Umbilical cord (tissue), 2 donors: ENCODE measurements at places on chromosomes 4 and X. TPM values are rescaled to one million over a fixed set of nuclear protein-coding genes. Genes with fewer than 3 reads are reported as not detected.
A peak's percentile ranks its signal among the peaks of the same experiment; 100 is the strongest.

DNA sequence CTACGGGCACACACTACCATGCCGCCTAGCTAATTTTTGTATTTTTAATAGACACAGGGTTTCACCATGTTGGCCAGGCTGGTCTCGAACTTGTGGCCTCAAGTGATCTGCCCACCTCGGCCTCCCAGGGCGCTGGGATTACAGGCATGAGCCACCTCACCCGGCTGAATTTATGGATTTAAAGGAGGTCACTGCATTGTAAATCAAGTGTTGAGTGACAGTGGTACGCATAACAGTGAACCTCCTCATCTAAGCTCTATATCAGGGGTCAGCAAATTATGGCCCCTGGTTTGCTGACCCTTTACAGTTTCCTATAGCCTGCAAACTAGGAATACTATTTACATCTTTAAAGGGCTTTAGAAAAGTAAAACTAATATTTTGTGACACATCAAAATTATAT lies 2.6 kb upstream of the UXT start:
- DNase-seq: no peak

- no peak for DNase-seq
Observed at GRCh38 chr4:123259676-123260646, 136.6 kb upstream of the SPRY1 start.

DNA sequence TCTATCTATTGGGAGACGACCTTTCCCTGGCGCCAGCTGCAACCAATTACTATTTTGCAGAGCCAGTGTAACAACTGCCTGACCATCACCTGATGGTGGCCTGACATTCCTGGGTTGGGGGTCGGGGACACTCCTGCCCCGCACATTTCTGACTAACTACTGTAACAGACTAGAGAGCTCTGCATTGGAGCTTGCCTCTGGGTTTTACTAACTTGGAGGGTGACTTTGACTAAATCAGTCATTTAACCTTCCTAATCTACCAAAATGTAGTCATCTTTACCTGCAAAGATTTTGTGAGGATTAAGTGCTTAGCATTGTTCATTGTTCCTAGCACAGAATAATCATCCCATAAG lies 37.5 kb upstream of the ABCG2 start:
- no peak for DNase-seq

GRCh38 chr4:141142423-141142822 lies 9.2 kb upstream of the RNF150 start:
- DNase-seq: no peak

GRCh38 chrX:103883533-103883932 lies 51.5 kb upstream of the RAB9B start:
- DNase-seq: peak; percentile 4

- DNase-seq: peak; percentile 72
Observed at GRCh38 chr4:158033416-158034120, 139.3 kb downstream of the GASK1B start.

DNA sequence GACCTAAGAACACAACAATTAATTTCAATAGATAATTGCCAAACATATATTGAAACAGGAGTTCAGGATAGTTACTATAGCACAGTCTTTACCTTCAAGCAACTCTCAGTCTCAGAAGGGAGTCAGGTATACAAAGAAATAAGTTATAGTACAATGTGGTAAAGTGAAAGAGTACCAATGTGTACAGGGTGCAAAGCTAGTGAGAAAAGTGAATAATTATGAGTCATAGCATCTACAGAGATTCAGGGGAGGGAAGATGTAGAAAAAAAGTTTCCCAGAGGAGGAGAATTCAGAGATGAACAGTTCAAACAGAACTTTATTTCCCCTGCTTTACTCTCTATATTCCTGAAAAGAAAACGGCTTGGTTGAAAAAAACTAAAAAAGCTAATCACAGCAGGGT lies 22.7 kb upstream of the DKK2 start:
- peak; percentile 7 for DNase-seq

DNA sequence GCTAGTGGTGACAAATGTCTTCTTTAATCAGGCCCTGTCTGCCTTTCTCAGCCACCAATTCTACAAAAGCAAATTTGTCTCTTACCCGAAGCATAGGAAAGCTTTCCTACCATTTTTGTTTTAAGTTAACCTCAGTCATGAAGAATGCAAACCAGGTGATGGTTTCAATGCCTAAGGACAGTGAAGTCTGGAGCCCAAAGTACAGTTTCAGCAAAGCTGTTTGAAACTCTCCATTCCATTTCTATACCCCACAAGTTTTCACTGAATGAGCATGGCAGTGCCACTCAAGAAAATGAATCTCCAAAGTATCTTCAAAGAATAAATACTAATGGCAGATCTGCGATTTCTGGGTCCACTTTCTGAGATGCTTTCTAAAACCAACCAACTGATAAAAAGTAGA lies 23.9 kb downstream of the SRD5A3 start:
- no peak for DNase-seq

DNA sequence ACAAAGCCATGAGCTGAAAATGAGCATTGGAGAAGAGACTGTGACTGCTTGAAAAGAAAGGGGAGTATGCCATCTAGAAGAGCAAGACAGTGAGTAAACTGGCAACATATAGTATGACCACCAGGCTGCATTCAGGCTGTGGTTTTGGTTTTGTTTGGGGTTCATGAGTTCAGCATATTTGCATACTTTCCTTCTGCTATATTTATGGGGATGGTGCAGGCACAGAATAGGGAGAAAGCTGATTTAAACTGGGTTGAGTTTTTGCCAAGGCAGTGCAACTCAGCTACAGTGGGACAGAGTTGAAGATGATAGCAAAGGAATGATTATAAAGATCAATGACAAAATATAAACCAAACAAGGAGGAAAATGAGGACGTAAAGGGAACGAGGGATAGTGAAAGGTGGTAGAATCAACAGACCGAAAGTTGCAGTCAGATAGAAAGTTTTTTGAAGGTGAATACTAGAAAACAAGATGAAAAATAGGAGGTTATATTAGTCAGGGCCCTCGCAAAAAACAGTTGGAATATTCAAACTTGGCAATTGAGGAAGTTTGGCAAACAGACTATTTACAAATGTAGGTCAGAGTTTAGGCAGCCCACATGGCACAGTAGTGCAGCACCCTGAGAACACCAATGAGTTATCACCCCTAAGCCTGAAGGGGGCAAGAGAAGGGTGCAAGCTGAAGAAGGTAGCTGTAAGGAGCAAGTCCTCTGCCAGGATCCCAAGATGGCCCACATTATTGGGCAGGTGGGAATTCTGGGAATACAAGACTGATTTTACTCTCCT lies 114.8 kb upstream of the MAP9 start:
- DNase-seq: no peak

DNA sequence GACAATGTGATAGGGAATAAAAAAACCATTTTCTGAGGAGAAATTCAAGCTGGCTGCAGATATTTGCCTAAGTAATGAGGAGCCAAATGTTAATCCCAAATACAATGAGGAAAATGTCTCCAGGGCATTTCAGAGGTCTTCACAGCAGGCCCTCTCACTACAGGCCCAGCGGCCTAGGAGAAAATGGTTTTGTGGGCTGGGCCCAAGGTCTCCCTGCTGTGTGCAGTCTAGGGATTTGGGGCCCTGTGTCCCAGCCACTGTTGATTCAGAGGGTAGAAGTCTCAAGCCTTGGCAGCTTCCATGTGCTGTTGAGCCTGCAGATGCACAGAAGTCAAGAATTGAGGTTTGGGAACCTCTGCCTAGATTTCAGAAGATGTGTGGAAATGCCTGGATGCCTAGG lies 778.7 kb downstream of the CENPC start:
- no peak for DNase-seq

- no peak for DNase-seq
Observed at GRCh38 chr4:3223346-3223745, 25.6 kb upstream of the MSANTD1 start.

DNA sequence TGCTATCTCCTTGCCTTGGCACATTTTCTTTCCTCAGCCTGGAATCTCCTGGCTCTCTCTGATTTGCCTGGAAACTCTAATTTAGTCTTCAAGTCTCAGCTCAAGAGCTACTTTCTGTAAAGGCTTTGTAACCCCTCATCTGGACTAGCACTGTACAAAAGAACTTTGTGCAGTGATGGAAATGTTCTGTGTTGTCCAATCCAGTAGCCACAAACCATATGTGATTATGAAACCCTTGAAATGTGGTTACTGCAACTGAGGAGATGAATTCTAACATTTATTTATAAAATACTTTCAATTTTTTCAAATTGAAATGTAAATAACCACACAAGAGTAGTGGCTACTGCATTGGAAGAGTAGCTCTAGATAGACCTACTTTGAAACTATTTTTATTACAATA lies 66.6 kb upstream of the HS3ST1 start:
- no peak for DNase-seq

- peak; percentile 80 for DNase-seq
Observed at GRCh38 chrX:48911412-48912182, at the start of gene SLC35A2. TSS of gene SLC35A2 (minus strand) at chrX:48911646. CDS start at chrX:48911636, 10 bp downstream.

DNA sequence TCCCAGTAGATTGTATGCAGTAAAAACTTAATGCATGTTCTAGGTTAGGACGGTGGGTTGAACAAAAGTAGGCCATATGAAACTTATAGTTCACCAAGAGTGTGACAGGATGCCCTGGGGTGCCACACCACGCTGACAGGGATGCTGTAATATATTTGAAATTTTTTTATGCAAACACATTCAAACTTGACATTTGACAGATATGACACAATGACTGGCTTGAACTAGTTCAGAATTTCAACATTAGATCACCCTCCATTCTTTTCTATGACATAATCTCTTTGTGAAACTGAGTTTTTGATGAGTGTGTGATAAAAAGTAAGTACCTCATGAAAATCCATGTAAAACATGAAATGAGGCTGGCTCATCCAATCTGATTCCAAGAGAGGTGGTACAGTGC lies 198.4 kb downstream of the PALLD start:
- no peak for DNase-seq

DNA sequence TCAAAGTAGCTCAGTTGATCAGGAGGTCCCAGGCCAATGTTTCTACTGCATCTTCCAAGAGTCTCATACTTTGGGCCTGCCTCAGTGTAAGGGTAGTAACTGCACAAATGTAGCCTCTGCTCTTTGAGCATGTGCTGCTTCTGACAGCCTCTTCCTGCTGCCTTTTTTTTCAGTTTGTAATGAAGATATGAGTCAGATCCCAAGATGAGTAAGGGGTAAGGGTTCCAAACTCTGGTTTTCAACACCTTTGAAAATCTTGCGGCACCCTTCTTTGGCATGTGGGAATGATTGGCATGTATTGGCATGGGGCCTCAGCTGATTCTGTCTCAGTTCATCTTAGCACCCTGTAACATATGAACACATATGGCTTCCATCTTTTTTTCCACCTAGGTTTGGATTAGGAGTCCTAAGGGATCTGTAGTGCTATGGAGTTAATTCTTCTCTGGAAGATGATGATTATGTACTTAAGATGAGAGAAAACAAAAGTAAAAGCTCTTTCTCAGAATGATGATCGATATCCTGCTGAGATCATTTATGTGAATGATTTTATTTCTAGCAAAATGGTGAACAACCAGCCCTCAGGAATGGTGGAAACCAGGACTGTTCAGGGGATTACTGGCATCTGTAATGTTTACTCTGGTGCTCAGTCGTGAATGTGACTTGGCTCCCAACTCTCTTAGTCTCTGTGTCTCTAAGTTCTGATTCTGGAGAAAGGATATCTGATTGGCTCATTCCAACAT lies 118.7 kb upstream of the PRPS2 start:
- no peak for DNase-seq

DNA sequence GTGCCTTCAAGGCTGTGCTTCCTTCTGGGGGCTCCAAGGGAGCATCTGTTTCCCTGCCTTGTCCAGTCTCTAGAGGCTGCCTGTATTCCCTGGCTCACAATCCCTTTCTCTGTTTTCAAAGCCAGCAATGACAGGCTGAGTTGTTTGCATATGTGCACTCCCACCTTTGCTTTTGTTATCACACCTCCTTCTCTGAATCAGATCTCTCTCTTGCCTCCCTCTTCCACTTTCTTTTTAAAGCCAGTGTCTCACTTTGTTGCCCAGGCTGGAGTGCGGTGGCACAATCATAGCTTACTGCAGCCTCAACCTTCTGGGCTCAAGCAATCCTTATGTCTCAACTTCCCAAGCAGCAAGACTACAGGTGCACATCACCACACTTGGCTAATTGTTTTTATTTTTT lies 37.1 kb upstream of the LEF1 start:
- no peak for DNase-seq

DNA sequence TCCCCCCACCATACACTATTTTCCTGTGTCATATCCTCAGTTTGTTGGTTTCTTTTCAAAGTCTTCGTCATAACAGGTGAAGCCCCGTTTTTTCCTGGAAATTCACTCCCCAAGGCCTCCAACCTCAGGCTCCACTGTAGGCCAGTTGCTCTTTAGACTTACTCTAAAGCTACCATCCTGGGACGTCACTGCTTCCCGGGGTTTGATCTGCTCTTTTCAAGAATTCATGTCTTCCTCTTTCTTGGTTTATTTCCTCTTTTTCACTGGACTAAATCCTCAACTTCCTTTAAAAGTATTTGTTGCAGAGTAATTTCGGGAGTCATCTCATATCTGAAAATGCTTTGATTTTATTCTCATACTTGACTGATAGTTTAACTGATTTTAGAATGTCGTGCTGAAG lies 6.5 kb upstream of the SERTM2 start:
- DNase-seq: no peak

GRCh38 chrX:71941776-71942175 lies 31.1 kb downstream of the NHSL2 start:
- peak; percentile 93 for DNase-seq

GRCh38 chrX:44344194-44344593 lies 722 bp upstream of the EFHC2 start:
- no peak for DNase-seq

GRCh38 chr4:8688041-8688907 lies 95.7 kb downstream of the CPZ start:
- peak; percentile 5 for DNase-seq

GRCh38 chr4:106116025-106116424 lies 200.0 kb downstream of the TBCK start:
- DNase-seq: no peak

GRCh38 chr4:80115368-80116181 lies 42.5 kb upstream of the ANTXR2 start:
- no peak for DNase-seq

GRCh38 chr4:164952551-164952950 lies 24.9 kb downstream of the TRIM61 start:
- DNase-seq: no peak

GRCh38 chr4:52059372-52059771 lies 8.3 kb downstream of the SPATA18 start:
- DNase-seq: no peak

GRCh38 chrX:112678831-112679230 lies 907 bp downstream of the LHFPL1 start:
- no peak for DNase-seq

The TRAM1L1 gene
- total RNA-seq: 7.0 TPM

The NXF3 gene
- total RNA-seq: not detected

The TRIM2 gene
- 28.9 TPM for total RNA-seq

The PLK4 gene
- total RNA-seq: 6.0 TPM

The CTAG1A gene
- not detected for total RNA-seq

The CCDC160 gene
- not detected for total RNA-seq

The GABRG1 gene
- total RNA-seq: 6.3 TPM

The HSFX4 gene
- not detected for total RNA-seq

The GNL3L gene
- 16.6 TPM for total RNA-seq

The NLGN4X gene
- 0.96 TPM for total RNA-seq

The CFI gene
- total RNA-seq: 13.0 TPM

The ASMTL gene
- total RNA-seq: 13.5 TPM

The ADH4 gene
- total RNA-seq: 9.4 TPM

The FAM149A gene
- 20.0 TPM for total RNA-seq

The FAM9B gene
- 1.2 TPM for total RNA-seq

The KIAA1210 gene
- 0.24 TPM for total RNA-seq

The ANXA10 gene
- total RNA-seq: not detected
